ENCODE measurements at places on chromosomes 2 and 18.

DNA sequence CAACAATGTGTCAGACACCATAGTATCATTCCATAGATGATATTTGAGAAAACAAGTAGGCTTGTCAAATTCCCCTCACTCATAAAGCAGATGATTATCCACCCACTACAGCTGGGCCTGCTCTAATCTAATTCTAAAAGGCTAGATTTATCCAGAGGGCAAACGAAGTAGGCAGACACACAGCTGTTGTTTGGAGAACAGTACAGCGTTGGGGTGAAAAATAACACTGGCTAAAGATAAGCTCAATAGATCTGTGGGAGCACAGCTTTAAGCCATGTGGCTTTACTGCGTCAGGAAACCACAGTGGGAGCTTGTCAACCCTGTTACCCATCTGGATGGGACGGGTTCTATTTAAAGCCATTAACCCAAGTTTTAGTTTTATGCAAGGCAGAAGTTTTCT, 48.9 kb upstream of the COBLL1 start:
- DNase-seq = no peak

DNA sequence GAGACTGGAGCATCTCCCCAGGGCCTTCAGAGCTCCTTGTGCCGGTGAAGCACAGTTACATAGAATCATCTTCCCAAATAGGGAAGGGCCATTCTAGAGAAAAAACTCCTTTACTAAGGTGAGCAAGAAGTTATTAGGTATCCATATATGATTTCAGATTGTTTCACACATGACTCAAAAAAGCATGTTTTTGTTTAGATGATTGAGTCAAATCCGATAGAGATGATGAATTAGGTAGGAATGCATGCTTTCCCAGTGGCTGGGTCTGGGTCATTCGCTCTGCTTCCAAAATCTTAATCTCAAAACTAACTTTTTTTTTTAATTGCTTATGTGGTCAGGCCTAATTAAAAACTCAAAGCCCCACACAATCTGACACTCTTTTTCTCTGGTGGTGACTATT, 3.8 kb downstream of the NT5C1B start:
- DNase-seq = no peak

DNA sequence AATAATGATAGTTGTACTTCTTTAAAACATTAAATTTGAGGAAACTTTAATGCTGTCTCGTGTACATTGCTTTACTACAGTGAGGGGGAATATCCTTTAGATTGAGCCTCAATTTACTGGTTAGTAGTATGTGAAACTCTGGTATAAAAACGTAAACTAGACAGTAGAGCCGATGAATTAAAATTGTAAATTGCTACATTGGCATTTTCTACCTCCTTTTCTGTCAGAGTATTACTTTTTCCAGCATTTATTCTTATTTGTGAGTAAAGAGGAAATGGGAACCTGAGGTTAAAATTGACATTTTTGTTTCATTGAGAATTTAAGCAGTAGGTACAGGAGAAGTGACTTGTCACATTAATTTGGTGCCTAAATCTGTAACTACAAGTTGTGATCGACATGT, 128.2 kb downstream of the MIB1 start:
- DNase-seq = no peak

- peak; percentile 77 for DNase-seq
These were observed 97.9 kb upstream of the GPR45 start for GRCh38 chr2:105143467-105144151.

GRCh38 chr2:66984864-66985263, 412.3 kb upstream of the ETAA1 start:
- no peak for DNase-seq

DNA sequence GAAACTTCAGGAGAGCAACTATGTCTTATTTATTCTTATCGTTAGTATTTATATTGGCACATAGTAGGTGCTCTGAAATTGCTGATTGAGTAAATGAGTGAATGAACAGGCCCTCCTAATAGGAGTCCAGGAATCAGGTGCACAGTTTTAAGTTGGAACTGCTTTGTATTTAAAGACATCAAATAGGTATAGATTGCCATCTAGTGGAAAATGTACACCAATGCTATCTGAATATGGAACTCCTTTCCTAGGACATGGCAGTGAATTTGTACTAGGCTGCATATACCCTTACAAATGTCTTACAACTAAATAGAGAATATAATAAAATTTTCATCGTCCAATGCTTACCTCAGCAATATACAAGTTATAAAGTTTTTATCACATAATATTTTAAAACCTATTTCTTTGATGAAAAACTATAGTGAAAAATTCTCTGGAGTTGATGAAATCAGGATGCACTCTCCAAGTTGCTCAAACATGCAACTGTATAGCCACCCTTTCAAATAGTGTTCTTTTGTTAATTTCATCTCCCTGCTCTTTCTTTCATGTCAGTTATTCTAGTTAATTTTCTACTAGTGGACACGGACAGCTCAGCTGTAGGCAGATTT, 318.9 kb upstream of the SYT4 start:
- DNase-seq = no peak

DNA sequence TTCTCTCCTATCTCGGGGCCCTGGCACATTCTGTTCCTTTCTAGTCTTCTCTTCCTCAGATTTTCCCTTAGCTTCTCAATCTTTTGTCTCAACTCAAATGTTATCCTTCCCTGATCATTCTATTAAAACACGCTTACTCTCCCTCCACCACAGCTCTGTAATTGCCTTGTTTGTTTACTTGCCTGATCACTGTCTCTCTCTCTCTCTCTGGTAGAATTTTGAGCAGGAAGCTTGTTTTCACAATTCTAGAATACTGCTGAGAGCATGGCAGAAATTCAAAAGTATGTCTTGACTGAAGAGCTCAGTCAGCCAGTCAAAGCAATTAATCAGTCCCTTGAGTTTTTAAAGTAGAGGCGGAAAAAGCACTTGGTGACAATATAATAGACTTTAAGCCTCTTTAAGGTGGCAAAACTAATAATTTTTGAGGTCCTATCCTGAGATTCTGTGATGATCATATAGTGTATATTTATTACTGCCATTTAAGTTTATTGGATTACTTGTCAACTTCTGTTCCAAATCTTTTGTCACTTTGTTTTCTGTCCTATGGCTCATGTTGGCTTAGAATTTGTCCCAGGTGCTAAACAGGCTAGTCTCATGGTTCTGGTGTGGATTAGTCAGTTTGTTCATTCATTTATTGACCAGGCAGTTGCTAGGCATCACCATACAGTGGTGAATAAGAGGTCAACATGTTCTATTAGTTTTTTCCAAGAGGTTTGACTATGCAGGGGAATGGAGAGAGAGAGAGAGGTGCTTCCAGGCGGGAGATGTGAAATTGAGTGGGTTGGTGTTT, 2.3 kb downstream of the PSMD1 start:
- no peak for DNase-seq

GRCh38 chr2:203673933-203674332, 32.5 kb upstream of the CD28 start:
- no peak for DNase-seq

GRCh38 chr2:57549642-57550102, 496.9 kb upstream of the VRK2 start:
- DNase-seq = peak; percentile 8

DNA sequence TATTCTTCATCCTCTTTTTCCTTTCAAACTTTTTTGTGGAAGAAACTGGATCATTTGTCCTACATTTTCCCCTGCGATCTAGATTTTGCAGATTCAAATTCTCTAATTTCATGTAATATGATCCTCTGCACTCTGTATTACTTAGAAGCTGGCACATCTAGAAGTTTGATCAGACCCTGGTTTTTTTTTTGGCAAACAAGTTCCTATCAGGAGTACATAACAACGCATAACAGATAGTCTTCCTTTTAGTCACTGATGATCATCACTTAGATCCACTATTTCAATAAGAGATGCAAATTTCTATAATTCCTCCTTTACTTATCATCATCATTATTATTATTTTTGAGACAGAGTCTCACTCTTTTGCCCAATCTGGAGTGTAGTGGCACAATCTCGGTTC, 117.1 kb downstream of the CDH2 start:
- DNase-seq = no peak

DNA sequence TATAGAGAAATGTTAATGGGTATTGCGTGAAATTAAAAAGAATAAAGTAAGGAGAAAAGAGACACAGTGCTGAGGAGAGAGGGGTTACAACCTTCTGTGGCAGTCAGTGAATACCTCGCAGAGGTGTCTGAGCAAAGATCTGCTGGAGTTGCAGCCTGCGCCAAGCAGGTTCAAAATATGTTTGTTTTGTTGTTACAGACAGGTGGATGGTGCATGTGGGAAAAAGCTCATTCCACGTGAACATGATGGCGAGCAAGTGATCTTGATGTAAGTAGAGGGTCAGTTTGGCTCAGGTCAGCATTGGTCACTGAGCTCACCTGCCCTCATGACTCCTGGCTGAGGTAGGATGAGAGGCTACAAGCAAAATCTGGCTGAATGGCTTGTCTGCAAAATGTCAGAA, 66.2 kb downstream of the SOX11 start:
- DNase-seq = no peak

DNA sequence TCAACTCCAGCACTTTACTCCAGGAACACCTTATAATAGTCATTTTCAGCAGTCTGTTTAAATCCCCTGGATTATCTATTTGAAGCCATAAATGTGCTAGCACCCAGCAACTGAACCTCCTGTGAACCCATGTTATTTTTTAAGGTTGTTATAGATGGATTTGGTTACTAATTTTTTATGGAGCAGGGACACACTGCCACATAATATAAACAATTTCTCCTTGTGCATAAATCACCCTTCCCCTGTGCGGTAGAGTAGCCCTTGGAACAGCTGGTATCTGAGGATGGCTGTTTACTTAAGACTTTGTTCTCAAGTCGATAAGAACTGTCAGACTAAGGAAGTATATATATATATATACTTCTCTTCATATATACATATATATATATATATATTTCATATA, 367.4 kb downstream of the EPHA4 start:
- DNase-seq = no peak

DNA sequence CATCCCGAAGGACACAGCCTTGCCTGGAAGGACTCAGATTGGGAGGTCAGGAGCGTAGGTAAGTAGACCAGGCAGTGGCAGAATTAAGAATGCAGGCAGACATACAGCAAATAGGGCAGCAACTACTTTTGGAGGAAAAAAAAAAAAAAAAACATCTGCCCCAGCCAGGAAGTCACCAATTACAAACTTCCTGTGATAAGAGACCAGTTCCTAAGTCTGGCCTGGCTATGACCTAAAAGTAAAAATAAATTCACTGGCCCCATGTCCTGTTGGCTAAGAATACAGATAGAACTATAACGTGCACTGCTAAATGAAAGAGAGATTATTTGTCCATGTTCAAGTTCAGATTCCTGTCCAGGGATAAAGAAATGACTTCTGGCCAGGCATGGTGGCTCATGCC, 45.2 kb upstream of the NOSTRIN start:
- no peak for DNase-seq

DNA sequence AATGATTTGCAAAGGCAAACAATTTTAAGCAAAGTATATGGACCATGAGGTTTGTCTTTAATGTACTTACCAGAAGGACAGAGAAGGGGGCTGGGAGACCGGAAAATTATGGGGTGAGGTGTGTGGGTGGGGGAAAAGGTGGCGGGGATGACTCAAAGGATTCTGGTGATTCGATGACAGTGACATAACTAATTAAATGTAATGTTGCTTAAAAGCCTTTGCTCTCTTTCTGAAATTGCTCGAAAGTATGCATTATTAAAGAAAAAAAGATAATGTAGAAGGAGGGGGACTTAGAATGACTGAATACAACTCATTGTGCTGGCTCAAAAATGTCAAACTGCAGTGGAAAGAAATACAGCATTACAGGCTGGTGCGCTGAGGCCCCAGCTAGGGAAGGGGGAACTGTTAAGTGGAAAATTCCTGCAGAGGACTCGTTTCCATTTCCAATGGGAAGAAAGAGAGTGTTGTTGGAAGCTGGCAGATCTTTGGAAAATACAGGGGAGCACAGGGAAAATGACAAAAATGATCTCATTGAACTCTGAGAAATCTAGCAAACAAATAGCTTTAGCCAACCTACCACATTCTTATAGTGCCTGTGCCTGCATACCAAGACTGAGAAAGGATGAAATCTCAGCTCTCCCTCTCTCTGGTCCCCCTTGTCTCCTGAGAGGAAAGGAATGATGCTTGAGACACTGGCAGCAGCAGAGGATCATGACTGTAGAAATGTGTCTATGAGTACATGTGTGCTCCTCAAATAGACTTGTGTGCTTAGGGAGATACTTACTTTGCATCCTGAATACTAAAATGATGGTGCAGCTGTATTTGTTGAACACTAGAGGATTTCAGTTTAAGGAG, 632.4 kb downstream of the NYAP2 start:
- peak; percentile 67 for DNase-seq

DNA sequence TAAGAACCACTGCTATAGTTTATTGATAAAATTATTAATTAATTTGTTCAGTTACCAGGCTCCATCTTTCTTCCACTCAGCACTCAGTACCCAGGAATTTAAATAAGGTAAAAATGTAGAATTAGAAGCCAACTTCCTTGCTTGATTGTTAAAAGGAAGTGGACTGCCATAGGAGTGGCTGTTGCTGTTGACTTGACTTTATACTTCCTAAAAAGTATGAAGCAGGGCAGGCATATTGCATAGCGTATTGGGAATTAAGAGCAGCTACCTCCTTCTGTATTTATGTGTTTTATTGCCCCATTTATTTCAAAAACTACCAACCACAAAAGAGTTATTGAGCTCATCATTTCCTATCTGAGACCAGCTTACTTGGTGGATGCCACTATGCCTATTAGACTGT, 27.9 kb downstream of the PSMD1 start:
- DNase-seq = no peak

DNA sequence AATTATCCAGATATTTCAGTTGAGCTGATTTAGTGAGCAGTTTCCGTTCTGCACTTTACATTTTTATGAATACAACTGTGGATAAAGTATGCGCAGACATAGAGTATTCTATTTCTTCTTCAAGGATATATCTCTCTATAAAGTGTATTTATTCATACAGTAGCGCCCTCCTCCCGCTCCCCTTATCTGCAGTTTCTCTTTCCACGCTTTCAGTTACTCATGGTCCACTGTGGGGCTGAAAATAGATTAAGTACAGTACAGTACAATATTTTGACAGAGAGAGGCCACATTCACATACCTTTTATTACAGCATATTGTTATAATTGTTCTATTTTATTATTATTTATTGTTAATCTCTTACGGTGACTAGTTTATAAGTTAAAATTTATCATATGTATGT, 19.7 kb upstream of the FHL2 start:
- no peak for DNase-seq

- DNase-seq = no peak
These were observed 2.4 kb upstream of the AAK1 start for GRCh38 chr2:69645921-69646320.

GRCh38 chr2:235396071-235396846, 97.6 kb upstream of the AGAP1 start:
- DNase-seq = no peak

Data from kidney (tissue), 22 donors.